ENCODE measurements at places on chromosomes 16 and 17.

DNA sequence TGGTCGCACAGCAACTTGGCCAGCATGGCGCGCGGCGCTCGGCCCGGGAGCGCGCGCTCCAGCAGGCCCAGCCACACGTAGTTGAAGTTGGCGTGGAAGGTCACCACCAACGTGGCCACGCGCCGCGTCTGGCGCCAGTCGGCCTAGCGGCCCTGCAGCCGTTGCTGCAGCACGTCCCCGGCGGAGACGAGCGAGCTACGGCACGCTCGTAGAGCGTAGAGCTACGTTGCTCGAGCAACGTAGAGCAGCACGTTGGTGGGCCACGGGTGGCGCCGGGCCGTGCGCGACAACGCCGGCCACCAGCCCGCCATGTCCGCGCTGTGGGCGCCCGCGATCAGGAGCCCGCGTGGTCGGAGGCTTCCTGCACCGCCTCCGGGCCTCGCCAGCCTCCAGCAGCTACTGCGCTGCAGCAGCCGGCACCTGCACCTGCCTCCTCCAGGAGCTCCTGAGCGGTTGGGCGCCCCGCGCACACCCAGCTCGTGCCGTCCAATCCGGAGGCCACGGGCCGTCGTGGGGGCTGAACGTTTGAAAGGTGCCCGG lies 13.4 kb upstream of the SULT1A1 start:
- no peak for DNase-seq

- no peak for DNase-seq
Observed at GRCh38 chr16:86313631-86314030, 196.7 kb upstream of the FOXF1 start.

DNA sequence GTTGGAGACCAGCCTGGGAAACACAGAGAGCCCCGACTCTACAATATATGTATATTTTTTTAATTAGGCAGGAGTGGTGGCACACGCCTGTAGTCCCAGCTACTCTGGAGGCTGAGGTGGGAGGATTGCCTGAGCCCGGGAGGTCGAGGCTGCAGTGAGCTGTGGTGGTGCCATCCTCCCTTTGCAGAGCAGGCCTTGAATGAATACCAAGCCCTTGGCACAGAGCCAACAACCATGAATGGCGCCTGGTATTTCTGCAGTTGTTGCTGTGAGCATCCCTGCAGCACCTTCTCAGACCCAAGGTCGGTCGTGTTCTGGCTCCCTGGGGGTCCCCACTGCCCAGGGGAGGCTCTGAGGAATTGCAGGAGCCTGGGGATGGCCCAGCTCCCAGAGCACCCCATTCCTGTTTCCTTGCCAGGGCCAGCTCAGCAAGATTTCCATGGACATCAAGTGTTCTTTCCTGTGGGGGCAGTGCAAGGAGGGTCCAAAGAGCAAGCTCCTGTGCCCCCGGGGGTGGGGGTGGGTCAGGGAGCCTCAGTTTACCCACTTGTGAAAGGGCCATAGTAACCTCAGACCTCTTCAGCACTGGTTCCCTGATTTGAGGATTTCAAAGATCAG lies 25.6 kb upstream of the RMI2 start:
- DNase-seq, result no peak

DNA sequence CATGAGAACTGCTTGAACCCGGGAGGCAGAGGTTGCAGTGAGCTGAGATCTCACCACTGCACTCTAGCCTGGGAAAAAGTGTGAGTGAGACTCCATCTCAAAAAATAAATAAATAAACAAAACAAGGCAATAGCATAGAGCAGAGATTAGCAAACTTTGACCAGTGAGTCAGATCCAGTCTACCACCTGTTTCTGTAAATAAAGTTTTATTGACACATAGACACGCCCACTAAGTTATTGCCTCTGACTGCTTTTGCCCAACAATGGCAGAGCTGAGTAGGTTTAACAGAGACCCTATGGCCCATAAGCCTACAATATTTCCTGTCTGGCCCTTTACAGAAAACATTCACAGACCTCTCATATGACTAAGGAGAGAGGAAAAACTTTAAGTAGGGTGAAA lies 44.3 kb downstream of the XYLT1 start:
- no peak for DNase-seq

- DNase-seq, result no peak
Observed at GRCh38 chr16:48291303-48291702, 44.0 kb upstream of the ABCC11 start.

- no peak for DNase-seq
Observed at GRCh38 chr17:12041312-12041711, 20.6 kb downstream of the MAP2K4 start.

DNA sequence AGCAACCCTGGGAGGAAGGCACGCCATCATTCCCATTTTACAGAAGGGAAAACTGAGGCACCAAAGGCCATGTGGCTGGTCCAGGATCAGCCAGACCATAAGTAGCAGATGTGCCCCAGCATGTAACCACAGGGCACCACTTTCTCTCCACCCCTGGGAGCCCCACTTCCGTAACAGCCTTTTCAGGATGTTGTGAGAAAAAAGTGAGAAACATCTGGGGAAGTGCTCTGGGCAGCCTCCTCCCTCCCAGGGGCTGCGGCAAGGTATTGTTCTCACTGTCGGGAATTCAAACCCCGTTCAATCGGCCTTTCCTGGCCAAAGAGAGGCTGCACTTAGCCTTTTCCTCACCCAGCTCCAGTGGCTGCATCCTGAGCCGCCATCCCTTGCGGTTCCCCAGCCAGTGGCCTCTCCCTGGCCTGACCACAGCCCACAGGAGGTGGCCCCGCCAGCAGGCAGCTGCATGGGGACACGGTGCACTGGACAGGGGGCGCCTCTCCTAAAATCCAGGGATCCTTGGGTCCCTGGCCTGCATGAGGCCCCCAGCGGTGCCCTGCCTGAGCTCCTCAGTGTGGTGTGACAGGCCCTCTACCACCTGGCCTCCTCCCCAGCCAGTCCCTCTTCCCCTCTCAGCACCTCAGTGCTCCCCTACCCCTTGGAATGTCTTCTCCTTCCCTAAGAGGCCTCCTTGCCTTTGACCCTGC lies 5.7 kb upstream of the CDH5 start:
- no peak for DNase-seq

GRCh38 chr16:20023190-20023589 lies 50.5 kb downstream of the GPR139 start:
- DNase-seq, result no peak

DNA sequence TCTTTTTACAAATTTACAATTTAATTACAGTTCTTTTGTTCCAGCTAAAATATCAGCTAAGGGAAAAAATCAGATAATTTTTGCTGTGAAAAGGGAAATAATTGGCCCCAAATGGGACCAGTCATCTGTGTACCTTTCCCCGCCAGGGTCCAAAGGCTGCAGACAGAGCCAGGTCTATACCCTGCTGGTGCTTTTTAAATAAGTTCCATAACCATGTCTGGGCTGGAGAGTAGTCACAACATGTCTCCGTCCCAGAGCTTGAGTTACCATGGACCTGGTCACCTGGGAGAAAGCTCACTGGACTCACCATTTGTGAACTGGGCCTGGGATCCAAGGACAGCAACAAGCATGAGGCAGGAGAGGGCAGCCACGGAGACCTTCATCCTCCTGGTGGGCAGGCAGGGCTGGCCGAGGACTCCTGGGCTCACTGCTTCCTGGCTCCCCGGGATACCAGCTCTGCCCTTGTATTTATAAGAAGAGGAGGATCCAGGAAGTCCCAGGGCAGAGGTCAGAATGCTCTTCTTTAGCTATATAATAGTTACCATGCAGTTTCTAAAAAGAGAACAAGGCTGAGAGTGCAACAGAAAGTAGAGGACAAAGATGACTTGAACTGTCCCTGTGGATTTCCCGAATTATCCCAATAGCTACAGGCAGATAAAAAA lies at the start of gene CCL15:
Gene CCL15, minus strand, starts transcription at position 444 of the 662 bp plus-strand sequence. Its CDS starts 61 bp downstream, at position 383.
- DNase-seq, result no peak

DNA sequence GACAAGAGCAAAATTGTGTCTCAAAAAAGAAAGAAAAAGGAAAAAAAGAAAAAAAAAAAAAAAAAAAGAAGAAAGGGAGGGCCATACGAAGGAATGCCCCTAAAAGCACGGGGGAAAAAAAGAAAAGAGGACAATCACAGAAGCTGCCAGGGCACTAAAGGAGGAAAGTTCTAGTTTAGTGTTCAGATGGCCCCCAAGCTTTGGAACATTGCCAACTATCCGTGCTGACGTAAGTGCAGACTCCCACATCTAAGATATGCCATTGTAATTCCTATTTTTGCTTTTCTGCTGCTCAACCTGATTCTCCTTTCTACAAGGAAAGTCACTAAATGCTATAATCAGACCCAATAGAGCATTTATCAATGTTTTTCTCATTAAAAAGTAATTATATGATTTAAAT lies 842.1 kb downstream of the KCNJ2 start:
- no peak for DNase-seq

DNA sequence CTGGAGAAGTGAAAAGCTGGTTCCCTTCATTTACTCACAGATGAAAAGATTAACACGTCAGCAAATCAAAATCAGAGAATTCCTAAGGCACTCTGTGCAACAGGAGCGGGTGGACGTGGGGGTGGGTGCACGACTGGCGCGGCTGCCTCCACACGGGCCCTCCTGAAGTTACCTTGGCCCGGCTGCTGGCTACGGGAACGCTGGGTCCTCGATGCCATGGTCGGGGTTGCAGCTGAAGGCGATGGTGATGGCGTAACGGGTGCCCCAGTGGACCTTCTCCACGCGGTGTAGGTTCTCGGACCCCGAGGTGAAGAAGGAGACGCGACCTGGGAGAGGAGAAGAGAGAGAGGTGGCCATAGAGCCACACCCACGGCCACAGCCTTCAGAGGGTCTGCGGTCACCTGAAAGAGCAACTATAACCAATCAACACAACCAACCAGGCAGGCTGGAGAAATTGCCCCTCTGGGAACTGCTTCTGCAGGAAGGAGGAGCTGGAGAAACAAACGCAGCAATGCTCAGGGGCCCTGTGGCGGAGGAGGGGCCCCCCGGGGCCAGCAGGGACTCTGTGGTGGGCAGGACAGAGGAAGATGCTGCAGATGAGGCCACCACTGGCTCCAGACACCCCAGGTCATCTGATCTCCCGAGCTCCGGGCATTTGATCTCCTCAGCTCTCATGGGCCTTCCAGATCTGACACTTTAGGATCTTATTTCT lies 20.8 kb downstream of the UTS2R start:
- no peak for DNase-seq

DNA sequence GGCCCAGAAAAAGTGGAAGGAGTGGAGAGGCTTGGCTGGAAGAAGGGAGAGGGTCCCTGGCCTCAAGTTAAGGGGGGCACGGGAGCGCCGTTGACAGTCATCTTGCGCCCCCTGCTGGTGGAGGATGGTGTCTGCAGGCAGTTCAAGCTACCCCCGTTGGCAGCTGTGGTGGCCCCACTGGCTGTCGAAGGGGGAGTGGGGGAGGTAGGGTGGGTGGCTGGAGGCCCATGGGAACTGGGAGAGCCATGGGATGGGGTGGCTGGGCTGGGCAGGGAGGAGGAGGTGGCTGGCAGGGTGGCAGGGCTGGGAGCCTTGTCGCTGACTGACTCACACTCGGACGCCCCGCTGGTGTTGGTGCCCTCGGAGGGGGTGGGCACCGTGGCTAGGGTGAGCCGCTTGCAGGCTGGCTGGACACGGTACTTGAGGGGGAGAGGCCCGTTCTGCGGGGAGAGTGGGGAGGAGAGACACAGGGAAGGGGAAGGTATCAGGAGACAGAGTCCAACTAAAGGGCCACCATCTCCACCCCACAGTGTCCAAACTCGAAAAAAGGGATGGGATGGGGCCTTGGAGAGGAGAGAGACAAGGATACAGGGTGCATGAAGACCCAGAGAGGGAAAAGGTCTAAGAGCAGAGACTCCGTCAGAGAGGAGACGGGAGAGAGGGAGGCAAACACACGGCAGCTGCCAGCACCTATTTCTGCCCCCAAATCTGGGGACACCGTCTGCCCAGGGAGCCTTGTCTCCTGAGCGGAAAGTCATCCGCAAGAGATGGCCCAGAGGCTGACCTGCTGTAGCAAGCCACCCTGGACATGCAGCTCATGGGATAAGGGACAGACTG lies 5.2 kb downstream of the CISD3 start:
- peak; percentile 51 for DNase-seq

DNA sequence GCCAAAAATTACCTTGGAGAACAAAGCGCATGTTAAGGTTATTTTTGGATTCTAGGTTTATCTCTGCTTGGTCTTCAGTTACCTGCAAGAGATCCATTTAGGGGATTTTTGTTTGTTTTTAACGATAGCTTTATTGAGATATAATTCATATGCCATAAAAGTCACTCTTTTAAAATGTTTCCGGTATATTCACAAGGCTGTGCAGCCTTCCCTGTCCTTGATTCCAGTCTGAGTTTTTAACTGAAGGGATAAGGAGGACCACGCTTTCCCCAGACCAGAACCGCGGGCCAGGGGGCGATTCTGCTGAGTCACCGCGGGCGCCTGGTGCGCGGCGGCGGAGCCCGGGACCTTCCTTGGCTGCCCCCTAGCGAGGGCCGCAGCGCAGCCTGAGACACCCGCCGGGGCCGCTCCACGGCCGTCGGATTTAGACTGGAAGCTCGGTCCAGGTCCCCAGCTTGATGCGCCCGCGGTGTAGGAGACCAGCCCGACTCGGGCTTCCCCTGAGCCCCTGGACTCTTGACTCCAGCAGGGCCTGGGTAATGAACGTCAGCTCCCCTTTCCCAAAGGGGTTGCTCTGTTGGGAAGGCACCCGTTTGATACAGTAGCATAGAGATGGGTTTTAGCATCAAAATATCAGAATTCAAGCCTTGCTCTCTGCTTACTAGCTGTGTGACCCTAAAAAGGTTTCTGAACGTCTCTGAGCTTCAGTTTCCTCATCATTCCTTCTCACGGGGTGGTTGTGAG lies 50.0 kb upstream of the STH start:
- DNase-seq, result no peak

DNA sequence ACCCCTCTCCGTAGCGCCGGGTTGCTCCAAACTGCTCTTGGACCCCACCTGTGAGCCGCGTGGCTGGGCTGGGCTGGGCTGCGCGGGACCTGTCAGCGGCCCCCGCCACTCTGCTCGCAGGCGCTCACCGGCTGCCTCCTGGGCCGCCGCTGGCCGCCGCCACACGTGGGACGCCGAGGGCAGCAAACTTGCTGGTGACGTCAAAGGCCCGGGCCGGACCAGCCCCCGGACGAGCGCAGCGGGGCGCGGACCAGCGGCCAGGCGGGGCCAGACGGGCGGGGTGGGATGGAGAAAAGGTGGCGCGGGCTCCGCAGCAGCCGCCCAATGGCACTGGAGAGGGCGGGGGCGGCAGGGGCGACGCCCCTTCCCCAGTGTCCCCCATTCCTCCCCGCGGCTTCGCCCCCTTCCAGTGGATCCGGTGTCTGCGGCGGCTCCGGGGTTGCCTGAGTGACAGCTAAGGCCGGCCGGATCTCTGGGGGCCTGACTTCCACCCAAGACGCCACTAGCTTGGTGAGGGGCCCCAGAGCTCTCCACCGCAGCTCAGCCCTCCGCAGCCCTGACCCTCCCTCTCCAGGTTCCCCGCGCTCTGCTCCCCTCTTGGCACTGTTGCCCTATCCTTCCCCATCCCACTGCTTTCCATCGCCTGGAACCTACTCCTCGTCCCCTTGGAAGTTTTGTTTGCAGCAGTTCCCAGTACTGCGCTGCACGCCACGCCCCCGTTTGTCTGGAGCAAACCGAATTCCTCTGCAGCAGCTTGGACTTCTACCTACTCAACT lies at the start of gene HS3ST3A1:
Gene HS3ST3A1, minus strand, starts transcription at position 154 of the 776 bp plus-strand sequence. CDS start 800 bp downstream, outside the sequence.
- no peak for DNase-seq
